Activated gamma-delta T cell treated with Interleukin-2 at 50 U/mL for 16 hours (primary cell): ENCODE measurements at places on chromosomes 3 and 15.

GRCh38 chr15:65792988-65793817, 1.1 kb upstream of the DENND4A start:
- no peak for DNase-seq

GRCh38 chr15:77628010-77628409, 4.7 kb downstream of the LINGO1 start:
- DNase-seq, result no peak

GRCh38 chr3:30408105-30408557, 198.3 kb upstream of the TGFBR2 start:
- no peak for DNase-seq

- no peak for DNase-seq
Measured at GRCh38 chr3:81998139-81998755, 236.8 kb upstream of the GBE1 start.

DNA sequence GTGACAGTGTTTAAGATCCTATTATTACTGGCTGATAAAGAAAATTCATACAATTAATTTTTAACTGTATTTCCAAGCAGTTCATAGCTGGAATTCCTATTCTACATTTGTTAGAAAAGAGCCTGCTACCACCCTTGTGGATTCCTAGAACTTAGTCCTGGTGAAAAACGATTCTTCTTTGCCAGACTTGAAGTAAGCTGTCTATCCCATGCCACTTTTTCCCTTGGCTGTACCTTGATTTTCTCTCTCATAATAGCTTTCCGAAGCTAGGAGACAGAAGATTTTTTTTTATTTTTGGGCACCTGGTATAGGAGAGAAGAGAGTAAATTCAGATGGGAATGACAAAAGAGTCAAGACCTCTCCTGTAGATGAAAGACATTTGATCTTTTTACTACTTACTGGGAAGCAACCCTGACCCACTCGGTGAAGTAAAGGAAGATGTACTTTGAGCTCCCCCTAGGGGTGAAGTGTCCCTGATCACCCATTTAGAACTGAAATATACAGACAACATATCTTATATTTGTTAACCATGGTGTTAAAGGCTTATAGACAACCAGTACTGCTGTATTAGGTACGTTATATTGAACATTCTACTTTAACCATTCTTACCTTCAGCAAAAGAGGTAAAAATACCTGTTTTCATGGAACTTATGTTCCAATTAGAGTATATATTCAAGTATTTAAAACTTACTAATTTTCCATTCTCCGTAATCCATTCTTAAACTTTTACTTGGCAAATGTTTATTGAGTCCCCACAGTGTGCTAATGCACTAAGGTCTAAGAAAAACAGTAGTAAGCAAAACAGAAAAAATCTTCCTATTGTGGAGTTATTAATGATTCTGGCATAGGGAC, 36.2 kb upstream of the C3orf38 start:
- peak; percentile 58 for DNase-seq

- DNase-seq, result no peak
Measured at GRCh38 chr3:182726258-182727142, 66.8 kb upstream of the ATP11B start.

GRCh38 chr15:89366656-89367393, 32.2 kb upstream of the POLG start:
- no peak for DNase-seq

DNA sequence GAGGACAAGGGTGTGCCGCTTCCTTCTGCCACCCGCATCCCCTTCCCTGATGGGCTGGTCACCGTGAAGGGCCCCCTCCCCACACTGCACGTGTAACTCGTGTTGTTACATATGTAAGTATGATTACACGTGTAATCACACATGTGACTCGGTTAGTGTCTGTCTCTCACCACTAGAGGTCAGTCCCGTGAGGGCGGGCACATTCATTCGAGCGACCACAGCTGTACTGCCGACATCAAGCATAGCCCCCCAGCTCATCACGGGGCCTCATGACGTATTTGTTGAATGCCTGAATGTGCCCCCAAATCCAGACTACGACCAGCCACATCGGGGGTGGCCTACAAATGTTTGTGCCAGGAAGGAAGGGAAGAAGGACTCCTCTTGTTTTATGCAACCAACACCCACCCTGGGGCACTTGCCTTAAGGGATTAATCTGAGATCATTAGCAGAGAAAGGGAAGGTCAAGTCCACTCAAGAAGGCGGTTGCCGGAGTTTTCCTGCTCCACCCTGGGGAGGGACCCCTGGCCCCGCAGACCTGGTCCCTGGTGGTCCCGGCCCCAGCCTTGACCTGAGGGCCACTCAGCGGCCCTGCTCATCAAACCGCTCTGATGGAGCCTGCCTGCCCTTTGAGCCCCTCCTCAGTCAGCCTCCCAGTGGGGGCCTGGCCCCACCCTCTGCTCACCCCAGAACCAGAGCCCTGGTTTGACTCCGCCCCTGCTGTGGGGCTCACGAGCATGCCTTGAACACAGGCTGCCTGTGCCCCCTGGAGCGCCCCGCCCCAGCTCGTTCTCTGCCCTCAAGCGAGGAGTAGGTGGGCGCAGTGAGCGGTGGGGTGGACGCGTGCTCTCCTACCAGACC, 52.8 kb downstream of the RGMA start:
- DNase-seq, result peak; percentile 49

DNA sequence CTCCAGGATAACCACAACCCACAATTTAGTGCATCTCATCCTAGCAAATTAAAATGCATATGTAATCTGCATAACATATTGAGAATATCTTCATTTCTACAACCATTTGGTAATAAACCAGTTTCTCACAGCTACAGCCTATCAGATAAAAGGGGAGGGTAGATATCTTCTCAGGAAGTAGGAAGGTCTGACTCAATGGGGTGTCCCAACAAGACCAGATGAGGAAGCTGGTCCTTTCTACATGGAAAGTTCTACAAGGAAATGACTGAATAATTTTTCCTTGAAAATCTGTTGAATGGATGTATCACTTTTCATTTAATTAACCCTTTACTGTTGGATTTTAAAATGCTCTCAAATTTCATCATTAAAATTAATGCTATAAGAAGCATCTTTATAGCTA, 17.4 kb upstream of the TMPRSS7 start:
- no peak for DNase-seq

GRCh38 chr3:59927056-59927455, 877.2 kb upstream of the CFAP20DC start:
- DNase-seq, result no peak

GRCh38 chr15:89414571-89414970, 79.9 kb upstream of the POLG start:
- DNase-seq, result no peak

DNA sequence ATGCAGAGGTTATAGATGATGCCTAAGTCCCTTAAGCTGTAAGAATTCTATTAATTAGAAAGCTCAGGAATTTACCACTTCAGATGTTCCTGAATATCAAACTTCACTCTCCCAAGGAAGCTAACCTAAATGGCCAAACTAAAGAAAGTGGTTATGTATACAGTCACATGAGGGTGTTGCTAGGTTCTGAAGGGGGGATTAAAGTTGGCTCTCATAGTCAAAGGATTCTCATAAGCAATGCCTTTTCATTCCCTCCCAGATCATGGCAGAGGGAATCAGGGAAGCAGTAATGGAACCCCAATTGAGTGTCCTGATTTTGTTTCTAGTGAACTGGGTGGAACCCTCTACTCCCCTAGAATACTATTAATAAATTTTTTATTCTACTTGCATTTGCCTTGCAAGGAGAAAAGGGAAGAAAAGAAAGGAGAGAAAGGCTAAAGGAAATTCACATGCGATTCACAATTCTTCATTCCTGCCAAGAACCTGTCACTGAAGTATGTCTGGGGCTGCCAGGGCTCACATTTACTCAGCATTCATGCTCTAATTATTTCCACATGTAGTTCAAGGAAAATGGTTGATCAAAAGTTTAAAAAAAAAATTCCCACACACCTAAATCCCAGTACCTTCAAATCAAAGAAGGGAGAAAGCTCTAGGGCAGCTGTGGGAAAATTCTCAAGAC, 25.1 kb downstream of the FSTL1 start:
- DNase-seq, result no peak

DNA sequence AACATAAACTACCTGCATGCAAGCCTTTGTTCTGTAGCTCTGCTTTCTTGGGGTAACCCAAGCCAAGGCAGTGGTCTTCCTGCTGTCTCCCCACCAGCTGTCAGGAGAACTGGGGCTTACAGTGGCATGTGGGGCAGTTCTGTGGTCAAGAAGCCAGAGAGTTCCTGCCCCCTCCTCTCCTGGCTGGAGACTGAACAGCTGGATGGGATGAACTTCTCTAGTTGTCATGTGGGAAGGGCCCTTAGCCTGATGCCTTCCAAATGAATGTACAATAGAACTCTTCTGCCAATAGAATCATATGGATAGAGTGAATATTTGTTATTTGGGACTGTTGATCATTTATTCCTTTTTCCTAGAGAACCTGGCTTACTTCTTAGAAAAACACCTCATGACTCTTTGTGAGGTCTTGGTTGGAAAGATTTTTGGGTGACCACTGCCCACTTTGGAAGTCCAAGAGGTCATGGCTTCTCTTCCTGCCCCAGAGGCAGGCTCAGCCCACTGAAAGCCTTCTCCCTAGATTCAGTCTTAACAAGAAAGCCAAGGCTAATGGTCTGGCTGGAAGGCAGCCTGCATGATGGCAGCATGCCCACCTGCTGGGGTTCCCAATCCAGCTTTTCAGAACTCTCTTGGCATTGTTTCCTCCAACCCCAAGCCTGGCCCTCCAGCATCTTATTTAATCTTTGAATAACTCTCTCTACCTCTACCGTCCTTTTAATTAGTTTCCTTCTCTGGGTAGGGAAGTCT, 462.9 kb upstream of the PROK2 start:
- no peak for DNase-seq

- no peak for DNase-seq
Measured at GRCh38 chr15:77716632-77717332, 84.1 kb upstream of the LINGO1 start.

DNA sequence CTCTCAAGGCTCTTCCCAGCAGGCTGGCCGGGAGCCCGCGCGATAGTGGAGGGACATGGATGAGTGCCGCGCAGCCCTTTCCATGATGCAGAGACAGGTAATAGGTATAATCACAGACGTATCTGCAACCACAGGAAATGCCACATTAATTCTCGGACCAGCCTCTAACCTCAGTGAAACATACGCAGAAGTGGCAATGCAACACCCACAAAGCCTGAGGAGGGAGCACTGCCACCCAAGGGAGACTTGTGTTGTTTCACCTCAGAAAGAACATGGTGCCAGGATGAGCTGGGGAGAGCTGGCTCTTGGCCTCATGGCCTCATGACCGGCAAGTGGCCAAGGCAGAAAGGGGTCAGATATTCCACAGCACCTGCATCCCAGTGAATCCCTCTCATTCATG, 39.0 kb downstream of the PGPEP1L start:
- DNase-seq, result no peak

DNA sequence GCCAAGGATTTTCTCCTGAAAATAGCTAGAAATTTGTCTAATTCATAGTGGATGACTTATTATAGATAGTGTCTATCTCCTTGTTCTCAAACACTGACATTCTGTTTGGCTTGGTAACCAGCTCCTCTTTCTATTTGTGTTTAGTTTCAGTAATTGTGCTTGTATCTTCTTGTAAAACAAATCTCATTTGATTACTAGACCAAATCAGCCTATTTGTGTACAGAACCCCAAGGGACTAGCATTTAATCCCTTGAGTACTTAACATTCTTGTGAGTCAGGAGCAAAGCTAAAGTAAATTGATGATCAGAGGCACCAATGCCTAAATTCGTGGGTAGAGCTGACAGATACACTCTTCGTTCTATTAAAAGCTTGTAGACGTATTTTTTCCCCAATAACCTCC, 306.5 kb upstream of the SLITRK3 start:
- no peak for DNase-seq

DNA sequence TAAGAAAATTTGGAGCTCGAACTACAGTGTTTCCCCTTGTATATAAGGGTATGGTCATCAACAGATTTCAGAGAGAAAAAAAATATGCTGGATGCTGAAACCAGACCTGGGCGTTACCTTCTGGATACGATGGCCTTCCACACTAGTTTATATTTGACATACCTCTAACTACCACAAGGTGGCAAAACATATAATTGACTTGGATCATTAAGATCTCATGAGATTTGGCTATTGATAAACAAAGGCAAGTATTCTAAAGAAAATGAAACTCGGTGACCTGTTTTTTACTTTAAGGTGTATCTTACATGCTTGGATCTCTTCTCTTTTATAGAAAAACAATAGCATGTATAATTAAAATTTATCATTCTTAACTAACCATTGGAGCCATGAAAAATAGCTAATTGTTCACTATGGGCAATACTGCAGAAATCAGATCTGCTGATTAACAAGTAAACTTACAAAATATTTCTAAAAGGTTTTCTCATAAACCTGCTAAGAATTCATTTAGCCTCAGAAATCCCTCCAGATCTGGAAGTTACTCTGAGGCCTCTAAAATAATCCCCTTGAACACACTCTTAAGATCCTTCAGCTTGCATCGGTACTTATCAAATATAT, 300.6 kb upstream of the KCNH8 start:
- DNase-seq, result no peak

GRCh38 chr3:77042882-77043281, 3.0 kb downstream of the ROBO2 start:
- DNase-seq, result no peak

DNA sequence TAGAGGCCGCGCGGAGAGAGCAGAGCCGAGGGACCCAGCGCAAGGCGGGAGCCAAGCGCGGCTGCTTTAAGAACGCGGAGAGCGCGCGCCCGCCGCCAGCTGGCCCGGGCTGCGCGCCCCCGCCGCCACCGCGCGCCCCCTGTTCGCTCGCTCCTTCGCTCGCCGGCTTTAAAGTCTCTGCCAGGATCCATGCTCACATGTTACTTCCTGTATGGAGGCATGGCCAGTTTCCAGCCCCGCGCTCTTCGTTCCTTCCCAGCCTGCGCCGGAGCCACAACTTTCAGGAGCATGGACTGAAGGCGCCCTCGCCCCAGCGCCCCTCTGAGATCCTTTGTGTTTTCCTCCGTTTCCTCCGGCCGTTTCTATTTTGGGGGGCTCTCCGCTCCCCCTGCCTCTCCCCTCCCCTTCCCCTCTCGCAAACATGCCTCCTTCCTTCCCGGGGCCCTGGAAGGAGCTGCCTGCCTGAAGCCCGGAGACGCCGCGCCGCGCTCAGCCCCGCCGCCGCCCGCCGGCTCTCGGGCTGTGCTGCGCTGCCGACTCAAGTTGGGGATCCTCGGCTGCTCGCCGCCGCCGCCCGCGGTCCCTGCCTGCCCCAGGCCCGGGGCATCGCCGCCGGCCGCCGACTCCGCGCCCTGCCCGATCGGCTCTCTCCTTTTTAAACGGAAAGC, at the start of gene PTPRG:
Gene PTPRG (plus strand): TSS at position 198 of the 668 bp plus-strand sequence. CDS start 717 bp downstream, outside the sequence.
- no peak for DNase-seq

DNA sequence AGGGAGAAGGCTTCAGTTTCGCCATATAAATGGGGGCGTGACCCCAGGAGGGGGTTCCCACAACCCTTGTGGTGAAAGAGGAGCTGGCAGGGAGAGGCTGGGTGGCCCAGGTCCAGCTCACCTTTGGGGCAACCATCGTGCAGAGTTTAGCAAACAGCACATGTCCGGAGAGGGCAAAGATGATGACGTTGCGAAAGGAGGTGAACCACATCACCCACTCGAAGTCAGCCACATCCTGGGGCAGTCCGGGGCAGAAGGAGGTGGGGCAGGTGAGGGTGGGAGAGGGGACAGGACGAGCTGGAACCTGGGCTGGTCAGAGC, 3.7 kb downstream of the HHATL start:
- no peak for DNase-seq
